ENCODE measurements at places on chromosomes 1 and 21. TPM values are rescaled to one million over a fixed set of nuclear protein-coding genes. Genes with fewer than 3 reads are reported as not detected.

Gene NTNG1
- total RNA-seq: not detected

Gene NUP210L
- total RNA-seq: 0.10 TPM

Gene CFAP141
- not detected for total RNA-seq

Gene WNT9A
- 29.4 TPM for total RNA-seq

Gene NBPF19
- total RNA-seq: 11.6 TPM

Gene TAF12
- total RNA-seq: 69.9 TPM

- no peak for DNase-seq
- peak overlapping the region; percentile 62 for H3K4me3 ChIP-seq
- no peak overlapping the region for H3K27ac ChIP-seq
- H3K4me1 ChIP-seq: peaks cover 27% of the 10 kb centered on the region
- H3K36me3 ChIP-seq: no peaks in the 10 kb centered on the region
Observed at GRCh38 chr1:46393510-46393909, 607 bp upstream of the FAAH start.

DNA sequence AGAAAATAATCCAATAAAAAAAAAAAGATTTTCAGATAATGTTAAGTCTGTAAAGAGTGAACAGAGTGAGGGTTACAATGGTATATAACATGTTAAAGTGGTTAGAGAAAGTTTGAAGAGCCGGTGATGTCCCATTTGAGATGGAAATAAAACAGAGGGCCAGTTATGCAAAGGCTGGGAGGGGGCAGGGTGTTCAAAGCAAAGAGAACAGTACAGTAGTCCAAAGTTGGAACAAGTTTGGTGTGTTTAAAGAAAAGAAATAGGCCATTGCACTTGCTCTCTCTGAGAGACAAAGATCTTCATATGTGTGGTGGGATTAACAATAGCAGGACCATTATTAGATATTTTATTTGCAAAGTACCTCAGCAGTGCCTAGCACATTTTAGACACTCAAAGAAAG, 179.5 kb upstream of the PKN2 start:
- no peaks in the 10 kb centered on the region for H3K4me1 ChIP-seq
- no peak overlapping the region for H3K4me3 ChIP-seq
- H3K27me3 ChIP-seq: no peaks in the 10 kb centered on the region
- no peak for DNase-seq
- H3K36me3 ChIP-seq: no peaks in the 10 kb centered on the region

DNA sequence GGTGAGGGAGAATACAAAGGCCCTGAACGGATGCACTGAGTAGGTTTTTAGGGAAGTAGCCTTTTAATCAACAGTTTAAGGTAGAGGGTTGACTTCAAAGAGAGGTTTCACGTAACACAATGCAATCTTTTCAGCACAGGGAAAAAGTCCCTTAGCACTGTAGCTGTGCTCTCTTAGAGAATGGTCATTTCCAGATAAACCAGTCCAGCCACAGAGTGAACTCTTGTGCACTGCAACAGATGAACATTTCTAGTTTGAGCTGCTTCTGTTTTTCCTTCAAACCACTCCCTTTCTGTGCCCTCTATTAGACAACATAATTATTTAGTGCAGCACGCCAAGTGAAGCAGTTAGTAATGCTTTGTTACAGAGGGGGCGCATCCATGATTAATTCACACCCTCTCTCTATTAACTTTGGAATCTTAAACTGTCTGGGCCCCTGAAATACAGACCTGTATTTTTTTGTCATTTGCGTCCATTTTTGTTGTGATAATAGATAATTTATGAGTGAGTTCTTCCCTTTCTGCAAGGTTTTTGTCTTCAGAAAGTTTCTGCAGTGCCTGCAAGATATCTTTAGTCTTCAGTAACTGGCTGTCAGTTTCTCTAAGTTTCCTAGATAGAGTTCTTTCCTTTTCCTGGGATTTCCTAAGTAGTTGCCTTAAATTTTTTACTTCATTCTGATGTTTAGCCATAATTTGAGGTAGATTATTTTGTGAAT, 22.9 kb downstream of the LCA5L start:
- H3K4me1 ChIP-seq: no peaks in the 10 kb centered on the region
- H3K27ac ChIP-seq: no peak overlapping the region
- H3K27me3 ChIP-seq: no peaks in the 10 kb centered on the region

- H3K27me3 ChIP-seq: no peaks in the 10 kb centered on the region
- H3K27ac ChIP-seq: peak overlapping the region; percentile 70
- H3K36me3 ChIP-seq: no peaks in the 10 kb centered on the region
- H3K4me3 ChIP-seq: peak overlapping the region; percentile 50
- H3K4me1 ChIP-seq: peaks cover 23% of the 10 kb centered on the region
Observed at GRCh38 chr1:78622548-78622947, 2.3 kb downstream of the IFI44L start.

- H3K4me3 ChIP-seq: peak overlapping the region; percentile 28
- peak; percentile 9 for DNase-seq
- no peaks in the 10 kb centered on the region for H3K27me3 ChIP-seq
- H3K27ac ChIP-seq: peak overlapping the region; percentile 96
- H3K4me1 ChIP-seq: peaks cover 96% of the 10 kb centered on the region
Observed at GRCh38 chr1:207810606-207811295, 58.9 kb downstream of the CD46 start.

DNA sequence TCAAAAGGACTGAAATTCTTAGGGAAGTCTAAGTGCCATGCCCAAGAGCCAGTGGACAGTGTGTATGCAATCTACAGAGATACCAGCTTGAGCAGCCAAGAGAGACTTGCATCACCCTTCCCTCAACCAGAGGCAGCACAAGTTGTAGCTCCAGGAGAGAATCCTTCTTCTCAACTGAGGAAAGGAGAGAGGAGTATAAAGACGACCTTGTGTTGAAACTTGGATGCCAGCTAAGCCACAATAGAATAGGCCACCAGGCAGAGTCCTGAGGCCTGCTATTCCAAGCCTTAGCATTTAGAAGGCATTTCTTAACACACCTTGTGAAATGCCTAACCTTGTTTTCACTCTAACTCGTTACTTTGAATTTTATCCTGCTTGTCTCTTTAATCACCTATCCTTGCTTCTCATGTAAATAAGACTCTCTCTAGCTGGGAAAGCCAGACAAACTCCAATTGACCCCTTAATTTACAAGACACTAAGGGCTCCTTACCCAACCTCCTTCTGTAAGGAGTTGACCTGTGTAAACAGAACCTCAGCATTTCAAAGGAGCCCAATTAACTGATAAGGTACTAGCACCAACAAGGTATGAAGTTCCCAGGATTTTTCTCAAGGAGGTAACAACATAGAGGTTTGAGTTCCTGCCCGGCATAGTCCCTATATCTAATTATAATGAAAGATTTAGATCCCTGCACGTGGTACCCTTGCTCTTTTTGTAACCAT, 738.8 kb downstream of the AMY1C start:
- no peaks in the 10 kb centered on the region for H3K4me1 ChIP-seq
- no peaks in the 10 kb centered on the region for H3K36me3 ChIP-seq
- H3K27ac ChIP-seq: no peak overlapping the region
- no peak for DNase-seq
- no peak overlapping the region for H3K4me3 ChIP-seq
- H3K27me3 ChIP-seq: no peaks in the 10 kb centered on the region

GRCh38 chr1:9761855-9762254, 61.9 kb downstream of the CLSTN1 start:
- H3K4me3 ChIP-seq: no peak overlapping the region
- DNase-seq: no peak
- no peak overlapping the region for H3K27ac ChIP-seq
- H3K4me1 ChIP-seq: peaks cover 8% of the 10 kb centered on the region

DNA sequence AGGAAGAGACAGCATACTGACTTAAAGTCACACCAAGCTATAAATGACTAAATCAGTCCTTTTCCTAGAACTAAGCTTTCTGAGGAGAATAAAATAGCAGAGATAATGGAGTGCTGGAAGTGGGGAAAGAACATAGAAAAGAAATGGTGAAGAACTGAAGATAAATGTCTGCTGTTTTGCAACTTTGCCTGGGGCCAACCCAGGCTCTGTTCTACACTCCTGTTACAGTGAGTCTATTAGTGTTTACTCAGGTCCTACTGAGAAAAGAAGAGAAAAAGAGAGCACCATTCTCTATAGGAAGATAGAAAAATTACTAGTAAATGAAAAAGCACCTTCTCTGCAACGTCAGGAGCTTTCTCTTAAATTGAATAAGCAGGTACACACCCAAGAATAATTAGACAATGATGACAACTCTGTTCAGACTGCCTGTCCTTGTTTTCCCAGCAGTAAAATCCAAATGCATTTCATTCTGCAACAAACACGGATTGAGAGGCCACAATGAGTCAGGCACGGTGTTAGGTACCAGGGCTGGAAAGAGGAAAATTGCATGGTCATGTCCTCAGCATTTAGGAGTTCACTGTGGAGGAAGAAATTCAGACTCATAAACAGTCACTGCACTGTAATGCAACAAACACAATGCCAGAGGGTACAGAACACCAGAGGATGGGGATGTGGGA, 139.4 kb upstream of the CAMK1G start:
- H3K4me3 ChIP-seq: no peak overlapping the region
- DNase-seq: no peak
- H3K4me1 ChIP-seq: no peaks in the 10 kb centered on the region
- H3K36me3 ChIP-seq: no peaks in the 10 kb centered on the region

DNA sequence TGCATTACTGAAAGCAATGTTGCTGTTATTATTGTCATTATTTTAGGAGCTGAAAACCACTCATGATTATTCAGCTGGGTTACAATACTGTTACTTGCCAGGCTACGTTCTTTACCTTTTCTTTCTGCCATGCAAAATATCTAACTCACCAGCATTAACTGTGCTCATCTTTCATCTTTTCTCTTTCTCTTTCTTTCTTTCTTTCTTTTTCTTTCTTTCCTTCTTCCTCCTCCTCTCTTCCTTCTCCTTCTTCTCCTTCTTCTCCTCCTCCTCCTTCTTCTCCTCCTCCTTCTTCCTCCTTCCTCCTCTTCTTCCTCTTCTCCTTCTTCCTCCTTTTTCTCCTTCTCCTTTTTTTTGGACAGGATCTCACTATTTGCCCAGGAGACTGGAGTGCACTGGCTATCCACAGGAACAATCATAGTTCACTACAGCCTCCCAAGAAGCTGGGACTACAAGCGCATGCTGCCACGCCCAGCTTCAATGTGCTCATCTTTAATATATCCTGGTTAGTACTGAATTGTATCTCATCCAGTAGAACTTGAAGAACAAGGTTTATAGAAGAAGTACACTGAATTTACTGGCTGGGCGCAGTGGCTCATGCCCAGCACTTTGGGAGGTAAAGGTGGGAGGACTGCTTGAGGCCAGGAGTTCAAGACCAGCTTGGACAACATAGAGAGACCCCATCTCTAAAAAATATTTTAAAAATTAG, 6.9 kb upstream of the ZMYM4 start:
- no peaks in the 10 kb centered on the region for H3K36me3 ChIP-seq
- no peak overlapping the region for H3K27ac ChIP-seq
- H3K4me1 ChIP-seq: no peaks in the 10 kb centered on the region
- DNase-seq: no peak

- H3K27me3 ChIP-seq: no peaks in the 10 kb centered on the region
- H3K4me1 ChIP-seq: peaks cover 26% of the 10 kb centered on the region
- no peaks in the 10 kb centered on the region for H3K36me3 ChIP-seq
- H3K4me3 ChIP-seq: no peak overlapping the region
- no peak overlapping the region for H3K27ac ChIP-seq
Observed at GRCh38 chr1:228794810-228795209, 59.5 kb downstream of the RHOU start.

- no peaks in the 10 kb centered on the region for H3K4me1 ChIP-seq
- no peak for DNase-seq
- no peaks in the 10 kb centered on the region for H3K36me3 ChIP-seq
- H3K4me3 ChIP-seq: no peak overlapping the region
- H3K27ac ChIP-seq: no peak overlapping the region
Observed at GRCh38 chr1:183597656-183598347, 7.5 kb upstream of the NCF2 start.

- peaks cover 7% of the 10 kb centered on the region for H3K4me1 ChIP-seq
- no peaks in the 10 kb centered on the region for H3K27me3 ChIP-seq
- H3K36me3 ChIP-seq: no peaks in the 10 kb centered on the region
- H3K27ac ChIP-seq: no peak overlapping the region
Observed at GRCh38 chr1:30892671-30893073, 15.9 kb downstream of the SDC3 start.

All from gastrocnemius medialis (tissue), 4 donors.